ENCODE measurements at places on chromosomes 12 and 14. TPM values are rescaled to one million over a fixed set of nuclear protein-coding genes. Genes with fewer than 3 reads are reported as not detected.

GRCh38 chr12:45232756-45233372 lies 17.0 kb downstream of the ANO6 start:
- no peaks in the 10 kb centered on the region for H3K27me3 ChIP-seq
- no peaks in the 10 kb centered on the region for H3K36me3 ChIP-seq
- H3K27ac ChIP-seq, result peak overlapping the region; percentile 87
- H3K4me1 ChIP-seq, result peaks cover 12% of the 10 kb centered on the region
- DNase-seq, result peak; percentile 79

- H3K36me3 ChIP-seq, result no peaks in the 10 kb centered on the region
- no peak overlapping the region for H3K27ac ChIP-seq
- DNase-seq, result no peak
- peaks cover 3% of the 10 kb centered on the region for H3K4me1 ChIP-seq
These were observed 193.6 kb upstream of the GARIN6 start for GRCh38 chr12:99453836-99454538.

RECQL gene
- polyA plus RNA-seq, result 21.2 TPM

DNA sequence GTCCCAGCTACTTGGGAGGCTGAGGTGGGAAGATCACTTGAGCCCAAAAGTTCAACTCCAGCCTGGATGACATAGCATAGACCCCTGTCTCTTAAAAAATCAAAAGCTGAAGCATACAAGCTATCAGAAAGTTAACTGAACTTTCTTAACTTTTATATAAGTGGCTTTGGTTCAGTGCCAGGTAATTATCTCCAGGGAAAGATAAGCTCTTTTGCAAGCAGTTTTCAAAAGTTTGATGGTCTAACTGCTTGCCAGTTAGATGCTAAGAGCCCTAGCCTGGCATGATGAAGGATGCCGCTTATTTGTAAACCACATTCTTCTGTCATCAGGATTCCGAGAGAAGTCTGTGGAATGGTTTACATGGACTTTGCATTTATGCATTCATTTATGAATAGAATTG lies 409.1 kb downstream of the AEBP2 start:
- peaks cover 22% of the 10 kb centered on the region for H3K4me1 ChIP-seq
- peak overlapping the region; percentile 85 for H3K27ac ChIP-seq
- no peaks in the 10 kb centered on the region for H3K36me3 ChIP-seq
- H3K27me3 ChIP-seq, result no peaks in the 10 kb centered on the region

TMPRSS12 gene
- polyA plus RNA-seq, result not detected

GRCh38 chr12:80902711-80903110 lies 35.0 kb downstream of the LIN7A start:
- DNase-seq, result no peak
- H3K36me3 ChIP-seq, result no peaks in the 10 kb centered on the region
- H3K27ac ChIP-seq, result no peak overlapping the region

- H3K4me1 ChIP-seq, result no peaks in the 10 kb centered on the region
- H3K27ac ChIP-seq, result no peak overlapping the region
- H3K36me3 ChIP-seq, result no peaks in the 10 kb centered on the region
- no peaks in the 10 kb centered on the region for H3K27me3 ChIP-seq
- no peak for DNase-seq
These were observed 36.2 kb upstream of the TMX1 start for GRCh38 chr14:51203881-51204280.

- no peaks in the 10 kb centered on the region for H3K4me1 ChIP-seq
- H3K4me3 ChIP-seq, result no peak overlapping the region
- no peaks in the 10 kb centered on the region for H3K36me3 ChIP-seq
- H3K27ac ChIP-seq, result no peak overlapping the region
- no peak for DNase-seq
- H3K27me3 ChIP-seq, result peaks cover 7% of the 10 kb centered on the region
These were observed 29.9 kb upstream of the RBM19 start for GRCh38 chr12:113996026-113996425.

MSI1 gene
- 2.1 TPM for polyA plus RNA-seq

GRCh38 chr14:29648045-29648444 lies 279.6 kb downstream of the PRKD1 start:
- no peaks in the 10 kb centered on the region for H3K27me3 ChIP-seq
- no peak overlapping the region for H3K27ac ChIP-seq
- H3K4me3 ChIP-seq, result no peak overlapping the region
- no peaks in the 10 kb centered on the region for H3K4me1 ChIP-seq
- DNase-seq, result no peak
- no peaks in the 10 kb centered on the region for H3K36me3 ChIP-seq

DNA sequence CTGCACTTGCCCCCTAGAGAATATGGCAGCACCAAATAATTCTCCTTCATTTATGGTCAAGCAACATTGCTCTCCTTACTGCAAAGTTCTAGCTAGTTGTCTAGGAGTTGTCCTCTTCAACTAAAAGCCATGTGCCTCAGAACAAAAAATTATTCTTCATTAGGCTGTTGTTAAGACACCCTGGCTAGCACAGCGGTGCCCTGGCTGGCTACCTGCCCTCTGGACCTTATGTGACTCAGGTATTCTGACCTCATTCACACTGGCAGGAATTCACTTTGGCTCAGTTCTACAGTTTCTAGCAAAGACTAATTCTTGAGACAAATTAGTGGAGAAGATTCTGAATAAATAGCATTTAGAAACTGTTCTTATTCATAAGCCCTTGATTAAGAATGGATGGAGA lies 224.4 kb upstream of the KRR1 start:
- H3K27ac ChIP-seq, result no peak overlapping the region
- H3K4me1 ChIP-seq, result no peaks in the 10 kb centered on the region
- no peak for DNase-seq
- no peak overlapping the region for H3K4me3 ChIP-seq
- H3K36me3 ChIP-seq, result no peaks in the 10 kb centered on the region

DNA sequence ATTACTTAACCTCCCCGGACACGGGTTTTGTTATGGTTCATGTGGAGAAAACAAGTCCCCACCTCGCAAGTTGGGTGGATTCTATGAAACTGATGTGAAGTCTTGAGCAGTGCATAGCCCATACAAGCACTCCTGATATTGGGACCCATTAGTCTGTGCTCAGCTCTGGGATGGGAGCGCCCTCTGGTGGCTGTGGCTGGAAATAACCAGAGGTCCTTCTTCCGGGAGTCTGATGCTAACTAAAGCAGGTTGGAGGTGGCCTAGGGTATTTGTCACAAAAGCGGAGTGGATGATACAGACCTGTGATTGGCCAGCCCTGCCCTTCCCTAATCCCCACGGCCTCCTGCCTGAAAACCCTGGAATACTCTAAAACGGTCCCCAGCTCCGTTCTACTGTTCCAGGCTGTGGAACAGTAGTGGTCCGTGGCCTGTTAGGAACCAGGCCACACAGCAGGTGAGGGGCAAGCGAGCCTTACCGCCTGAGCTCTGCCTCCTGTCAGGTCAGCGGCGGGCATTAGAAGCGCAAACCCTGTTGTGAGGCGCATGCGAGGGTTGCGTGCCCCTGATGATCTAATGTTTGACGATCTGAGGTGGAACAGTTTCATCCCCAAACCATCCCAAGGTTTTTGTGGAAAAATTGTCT lies 6.4 kb downstream of the SLC48A1 start:
- H3K36me3 ChIP-seq, result peaks cover 40% of the 10 kb centered on the region
- peaks cover under 1% of the 10 kb centered on the region for H3K4me1 ChIP-seq
- no peaks in the 10 kb centered on the region for H3K27me3 ChIP-seq
- DNase-seq, result peak; percentile 88
- H3K27ac ChIP-seq, result no peak overlapping the region

ANKRD9 gene
- polyA plus RNA-seq, result 42.2 TPM

- no peaks in the 10 kb centered on the region for H3K27me3 ChIP-seq
- no peaks in the 10 kb centered on the region for H3K36me3 ChIP-seq
- H3K4me3 ChIP-seq, result no peak overlapping the region
- DNase-seq, result no peak
- no peaks in the 10 kb centered on the region for H3K4me1 ChIP-seq
These were observed 265.6 kb upstream of the GARIN6 start for GRCh38 chr12:99381992-99382391.

- no peak for DNase-seq
- no peaks in the 10 kb centered on the region for H3K27me3 ChIP-seq
- no peaks in the 10 kb centered on the region for H3K4me1 ChIP-seq
- H3K27ac ChIP-seq, result peak overlapping the region; percentile 80
- peak overlapping the region; percentile 74 for H3K4me3 ChIP-seq
These were observed 305 bp upstream of the SLC16A7 start for GRCh38 chr12:59595565-59595882.

DNA sequence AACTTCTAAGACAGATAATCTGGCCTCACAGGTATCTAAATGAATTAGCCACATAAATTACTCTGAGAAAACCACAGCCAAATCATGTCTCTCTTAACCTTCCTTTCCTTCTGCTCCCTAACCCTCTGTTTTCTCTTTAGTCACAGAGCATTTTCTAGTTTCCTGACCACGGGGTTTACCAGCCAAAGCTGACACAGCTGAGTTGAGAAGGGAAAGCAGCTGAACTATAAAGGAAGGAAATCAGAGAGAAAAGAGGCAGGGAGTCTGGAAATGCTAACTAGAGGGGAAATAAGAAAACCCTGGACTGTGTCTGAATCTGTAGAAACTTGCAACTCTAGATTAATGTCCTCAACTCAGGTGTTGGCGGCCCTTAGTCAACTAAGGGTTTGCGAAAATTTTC lies 24.4 kb downstream of the ANKS1B start:
- no peaks in the 10 kb centered on the region for H3K36me3 ChIP-seq
- H3K27ac ChIP-seq, result peak overlapping the region; percentile 25
- H3K27me3 ChIP-seq, result no peaks in the 10 kb centered on the region
- DNase-seq, result no peak
- H3K4me3 ChIP-seq, result no peak overlapping the region
- no peaks in the 10 kb centered on the region for H3K4me1 ChIP-seq

DNA sequence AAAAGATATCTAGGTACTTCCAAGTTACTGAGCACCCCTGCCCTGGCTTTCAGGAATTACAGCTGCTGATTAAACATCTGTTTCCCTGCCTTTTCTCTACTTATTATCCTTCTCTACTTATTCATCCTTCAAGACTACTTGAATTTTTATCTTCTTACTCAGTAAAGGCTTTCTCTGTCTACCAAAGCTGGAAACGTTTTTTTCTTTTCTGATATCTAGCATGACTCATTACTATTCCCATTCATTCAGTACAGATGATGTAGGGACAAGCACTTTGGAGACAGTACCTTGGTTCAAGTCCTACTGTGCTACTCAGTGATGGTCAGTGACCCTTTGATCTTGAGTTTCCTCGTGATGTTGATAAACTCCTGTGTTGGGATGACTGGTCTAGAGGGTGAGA lies 848.7 kb downstream of the NRXN3 start:
- H3K27me3 ChIP-seq, result no peaks in the 10 kb centered on the region
- no peak overlapping the region for H3K4me3 ChIP-seq
- no peaks in the 10 kb centered on the region for H3K36me3 ChIP-seq
- H3K27ac ChIP-seq, result no peak overlapping the region

- peaks cover 8% of the 10 kb centered on the region for H3K4me1 ChIP-seq
- H3K36me3 ChIP-seq, result no peaks in the 10 kb centered on the region
These were observed 11.7 kb downstream of the BEST3 start for GRCh38 chr12:69687390-69687789.

GRCh38 chr14:63130531-63130930 lies 73.7 kb upstream of the RHOJ start:
- no peaks in the 10 kb centered on the region for H3K36me3 ChIP-seq
- no peak for DNase-seq
- no peaks in the 10 kb centered on the region for H3K27me3 ChIP-seq
- no peak overlapping the region for H3K27ac ChIP-seq
- no peak overlapping the region for H3K4me3 ChIP-seq

GRCh38 chr14:101174980-101175606 lies 271.6 kb upstream of the RTL1 start:
- no peak overlapping the region for H3K4me3 ChIP-seq
- no peaks in the 10 kb centered on the region for H3K27me3 ChIP-seq
- H3K4me1 ChIP-seq, result no peaks in the 10 kb centered on the region
- no peak overlapping the region for H3K27ac ChIP-seq
- no peak for DNase-seq

GRCh38 chr14:69317102-69317755 lies 57.3 kb downstream of the GALNT16 start:
- H3K4me3 ChIP-seq, result no peak overlapping the region
- H3K27ac ChIP-seq, result peak overlapping the region; percentile 77
- H3K4me1 ChIP-seq, result peaks cover 42% of the 10 kb centered on the region

APOLD1 gene
- polyA plus RNA-seq, result 7.1 TPM

GRCh38 chr14:83994020-83994419 lies 1535.9 kb upstream of the FLRT2 start:
- no peak overlapping the region for H3K27ac ChIP-seq
- no peaks in the 10 kb centered on the region for H3K27me3 ChIP-seq
- no peaks in the 10 kb centered on the region for H3K4me1 ChIP-seq
- H3K36me3 ChIP-seq, result no peaks in the 10 kb centered on the region

GRCh38 chr14:97219431-97220017 lies 422.3 kb downstream of the VRK1 start:
- H3K4me3 ChIP-seq, result peak overlapping the region; percentile 50

ACOT6 gene
- polyA plus RNA-seq, result not detected

DNA sequence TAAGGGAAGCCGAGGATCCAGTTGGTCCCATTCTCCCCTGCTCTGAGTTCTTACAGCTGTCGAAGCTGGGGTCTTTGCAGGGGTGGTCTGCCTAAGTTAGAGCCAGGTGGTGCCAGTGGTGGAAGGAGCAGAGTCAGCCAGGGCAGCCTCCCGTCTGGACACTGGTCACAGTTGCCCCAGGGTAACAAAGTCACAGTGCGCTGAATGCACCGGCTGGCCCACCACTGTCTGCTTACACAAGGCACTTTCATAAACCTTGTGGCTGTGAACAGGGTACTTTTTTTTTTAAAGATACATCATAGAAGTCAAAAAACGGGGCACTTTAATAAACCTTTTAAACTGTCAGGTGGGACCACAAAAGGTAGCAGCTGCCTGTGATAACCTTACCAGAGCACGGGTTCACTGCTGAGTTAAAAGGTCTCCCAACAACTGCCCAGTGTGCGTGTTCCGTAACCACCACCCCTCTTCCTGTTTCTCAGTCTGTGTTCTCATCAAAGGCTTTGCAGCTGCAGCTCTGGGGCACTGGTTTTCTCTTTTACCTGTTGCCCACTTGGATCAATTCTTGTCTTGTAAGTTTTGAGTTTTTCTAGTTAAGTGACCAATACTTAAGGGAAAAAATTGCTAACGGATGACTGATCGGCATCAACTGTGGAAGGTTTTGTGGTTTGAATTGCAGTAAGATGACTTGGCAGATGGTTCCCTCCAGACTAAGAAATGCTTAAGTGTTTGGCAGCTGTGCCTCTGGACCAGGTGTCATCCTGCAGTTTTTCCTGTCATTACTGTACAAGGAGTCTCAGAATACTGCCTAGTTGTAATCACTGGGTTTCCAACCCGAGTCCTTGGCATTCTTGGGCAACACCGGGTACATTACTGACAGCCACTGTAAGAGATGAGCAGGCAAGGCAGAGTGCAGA lies 55.9 kb downstream of the DYNC1H1 start:
- H3K4me1 ChIP-seq, result no peaks in the 10 kb centered on the region
- no peaks in the 10 kb centered on the region for H3K27me3 ChIP-seq
- no peak for DNase-seq
- H3K36me3 ChIP-seq, result peaks cover 100% of the 10 kb centered on the region

GRCh38 chr12:13046964-13047363 lies 2.8 kb downstream of the FAM234B start:
- no peaks in the 10 kb centered on the region for H3K27me3 ChIP-seq
- no peak for DNase-seq
- H3K4me1 ChIP-seq, result peaks cover 15% of the 10 kb centered on the region
- no peak overlapping the region for H3K27ac ChIP-seq

DNA sequence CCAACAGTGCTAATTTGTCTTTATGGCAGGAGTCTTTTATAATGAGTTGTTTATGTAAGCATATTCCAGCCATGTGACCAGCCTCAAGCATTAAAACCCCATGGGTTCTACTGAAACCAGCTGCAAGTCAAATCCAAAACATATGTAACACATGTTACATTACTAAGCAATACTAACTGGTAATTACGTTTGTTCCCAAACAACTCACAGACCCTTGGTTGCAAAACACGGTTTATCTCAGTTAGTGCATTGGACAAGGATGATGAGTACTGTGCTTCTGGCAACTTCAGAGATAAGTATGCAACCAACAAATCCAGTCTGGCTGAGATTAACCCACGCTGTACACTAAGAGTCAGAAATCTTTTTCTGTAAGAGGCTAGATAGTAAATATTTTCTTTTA lies 110.1 kb upstream of the FAR2 start:
- H3K36me3 ChIP-seq, result no peaks in the 10 kb centered on the region
- H3K27ac ChIP-seq, result no peak overlapping the region
- H3K4me1 ChIP-seq, result no peaks in the 10 kb centered on the region
- H3K4me3 ChIP-seq, result no peak overlapping the region
